Kasumi-1 (cell line): ENCODE measurements at places on chromosomes 2 and 18.

DNA sequence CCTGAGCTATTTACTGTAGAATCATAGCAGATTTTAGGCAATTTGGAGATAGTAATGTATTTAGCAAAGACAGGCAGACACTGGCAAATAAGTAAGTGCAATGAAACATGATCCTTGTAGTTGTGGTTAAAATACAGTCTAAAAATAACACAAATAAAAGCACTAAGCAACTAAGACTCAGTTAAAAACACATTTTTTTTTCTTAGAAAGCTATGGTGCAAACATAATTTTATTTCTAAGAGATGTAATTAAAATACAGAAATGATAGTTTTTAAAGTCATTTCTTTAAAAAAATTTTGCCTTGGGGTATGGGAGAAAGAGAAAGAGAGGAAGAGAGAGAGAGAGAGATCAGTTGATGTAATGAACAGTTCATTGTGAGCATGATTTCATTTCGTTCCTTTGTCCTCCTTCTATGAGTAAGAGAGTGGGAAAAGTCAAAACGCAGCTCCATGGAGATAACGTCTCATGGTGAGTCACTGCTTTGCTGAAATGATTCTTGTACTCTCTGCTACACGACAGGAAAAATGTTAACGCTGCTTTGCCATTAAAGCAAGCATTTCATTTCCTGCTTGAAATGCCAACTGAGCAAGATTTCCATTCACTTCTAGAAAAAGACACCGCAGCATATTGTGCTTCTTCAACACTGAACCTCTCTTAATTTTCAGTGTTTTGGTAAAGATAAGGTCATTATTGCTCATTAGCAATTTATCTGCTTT is 61.3 kb upstream of the PGAP1 start:
- DNase-seq = peak; percentile 89

GRCh38 chr2:105344704-105345345 is 7.5 kb downstream of the C2orf49 start:
- peak; percentile 81 for DNase-seq

GRCh38 chr18:21826641-21827302 is 86.2 kb downstream of the MIB1 start:
- no peak for DNase-seq

DNA sequence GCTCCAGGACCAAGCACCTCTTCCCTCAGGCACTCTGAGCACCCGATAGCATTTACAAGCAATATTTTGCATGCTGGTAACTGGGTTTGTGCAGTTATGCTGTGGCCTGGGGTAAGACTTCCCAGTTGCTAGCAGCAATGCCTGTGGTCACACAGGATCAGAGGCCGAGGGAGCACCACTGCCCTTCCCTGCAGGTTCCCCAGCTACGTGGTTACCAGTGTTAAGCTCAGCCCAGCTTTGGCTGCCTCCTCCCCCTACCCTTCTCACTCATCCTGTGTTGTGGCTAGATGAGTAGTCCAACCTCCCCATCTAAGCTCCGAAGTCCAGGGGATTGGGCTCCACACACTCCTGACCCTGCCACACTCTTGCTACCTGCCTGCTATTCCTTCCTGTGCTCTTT is 141.1 kb downstream of the CELF4 start:
- peak; percentile 14 for DNase-seq

DNA sequence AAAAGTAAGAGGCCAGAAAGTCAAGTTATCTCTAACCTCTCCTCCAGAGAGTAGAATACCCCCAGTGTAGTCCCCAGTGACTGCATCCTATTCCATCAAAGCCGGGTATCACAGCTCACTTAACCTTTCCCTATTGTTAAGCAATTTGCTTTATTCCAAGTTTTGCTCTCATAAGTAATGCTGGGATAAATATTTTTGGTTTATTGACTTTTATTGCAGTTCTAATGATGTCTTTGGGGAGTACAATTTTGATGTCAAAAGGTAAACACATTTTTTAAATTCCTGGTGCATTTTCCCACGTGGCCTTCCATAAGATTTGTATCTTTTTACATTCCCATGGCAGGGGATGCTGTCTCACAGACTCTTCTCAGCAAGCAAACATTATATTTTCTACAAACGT is 43.3 kb downstream of the CMPK2 start:
- DNase-seq = no peak

- peak; percentile 62 for DNase-seq
Observed at GRCh38 chr2:189363559-189363958, 77.7 kb upstream of the WDR75 start.

GRCh38 chr2:204258890-204259289 is 286.4 kb upstream of the PARD3B start:
- no peak for DNase-seq

GRCh38 chr2:129224486-129224885 is 755.0 kb upstream of the RAB6C start:
- DNase-seq = no peak

DNA sequence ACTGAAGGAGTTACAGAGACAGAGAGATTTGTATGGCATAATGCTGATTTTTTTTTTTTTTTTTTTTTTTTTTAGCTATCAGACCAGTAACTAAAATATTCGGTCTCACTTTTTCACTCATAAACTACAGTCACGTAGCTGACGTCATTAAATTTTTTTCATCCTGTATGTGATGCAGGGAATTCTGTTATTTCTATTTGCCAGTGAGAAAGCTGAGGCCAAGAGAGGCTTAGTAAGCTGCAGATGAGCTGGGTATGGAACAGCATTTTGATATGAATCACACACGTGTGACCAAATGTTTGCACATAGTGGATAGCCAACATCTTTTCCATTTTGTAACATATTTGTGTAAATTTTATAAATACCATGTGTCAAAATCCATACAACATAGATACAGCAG is 79.1 kb upstream of the EPB41L3 start:
- no peak for DNase-seq

DNA sequence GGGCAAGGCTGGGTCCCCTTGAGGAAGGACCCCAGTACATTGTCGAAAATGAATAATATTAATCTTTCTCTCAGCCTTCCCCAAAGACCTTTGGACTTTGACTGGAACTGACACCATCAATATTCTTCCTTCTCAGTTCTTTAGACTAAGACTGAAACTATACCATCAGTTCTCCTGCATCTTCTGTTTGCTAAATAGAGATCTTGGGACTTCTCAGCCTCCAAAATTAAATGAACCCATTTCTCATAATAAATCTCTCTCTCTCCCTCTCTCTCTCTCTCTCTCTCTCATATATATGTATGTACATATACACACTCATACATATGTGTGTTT is 39.7 kb upstream of the VRK2 start:
- no peak for DNase-seq

DNA sequence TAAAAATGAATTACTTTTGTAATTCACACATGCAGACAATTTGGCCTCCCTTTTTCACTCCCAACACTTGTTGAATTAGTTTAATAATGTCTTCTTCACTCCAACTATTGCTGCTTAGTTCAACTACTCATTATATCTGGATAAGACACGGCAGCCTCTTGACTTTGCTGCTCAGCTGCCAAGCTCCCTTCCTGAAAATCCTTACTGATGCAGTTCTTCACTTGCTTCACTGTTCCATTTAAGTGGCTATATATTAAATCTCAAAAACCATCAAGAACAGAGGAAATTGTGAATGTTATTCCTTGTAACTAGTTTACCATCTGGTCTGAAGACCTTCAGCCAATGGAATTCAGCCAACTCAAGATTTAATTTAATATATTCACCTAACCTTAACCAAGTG is 127.1 kb downstream of the NCOA1 start:
- DNase-seq = no peak

DNA sequence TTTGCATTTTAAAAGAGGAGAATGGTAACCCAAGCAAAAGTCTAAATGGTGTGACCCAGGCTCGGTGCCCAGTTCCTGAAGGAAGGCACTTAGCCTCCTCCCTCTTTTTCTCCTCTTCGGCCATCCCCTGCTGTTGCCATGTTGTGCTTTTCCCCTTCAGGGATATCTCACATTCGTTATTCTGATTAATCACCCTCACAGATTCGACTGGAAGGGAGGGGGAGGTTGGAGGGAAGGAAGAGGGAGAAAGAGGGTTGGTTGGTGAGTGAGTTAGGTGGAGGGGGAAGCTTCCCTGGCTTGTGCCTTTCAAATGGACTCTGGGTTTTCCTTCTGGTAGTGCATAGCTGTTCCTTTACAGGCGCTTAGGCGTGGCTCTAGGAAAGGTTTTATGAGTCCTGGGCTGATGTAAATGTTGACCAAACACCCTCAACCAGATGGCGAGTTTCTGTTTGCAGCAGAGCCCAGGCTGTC is 39.0 kb upstream of the LYPD6B start:
- no peak for DNase-seq

DNA sequence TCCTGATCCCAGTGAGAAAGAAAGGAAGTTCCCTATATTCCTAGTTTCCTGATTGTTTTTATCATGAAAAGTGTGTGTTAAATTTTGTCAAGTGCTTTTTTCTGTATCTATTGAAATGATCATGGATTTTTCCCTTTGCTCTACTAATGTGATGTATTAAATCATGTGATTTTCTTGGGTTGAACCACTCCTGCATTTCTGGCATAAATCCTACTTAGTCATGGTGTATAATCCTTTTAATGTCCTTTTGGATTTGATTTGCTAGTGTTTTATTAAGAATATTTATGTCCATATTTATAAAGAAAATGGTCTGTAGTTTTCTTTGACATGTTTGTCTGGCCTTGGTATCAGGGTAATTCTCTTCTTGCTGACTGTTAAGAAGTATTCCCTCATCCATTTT is 87.3 kb upstream of the CNGA3 start:
- DNase-seq = no peak

DNA sequence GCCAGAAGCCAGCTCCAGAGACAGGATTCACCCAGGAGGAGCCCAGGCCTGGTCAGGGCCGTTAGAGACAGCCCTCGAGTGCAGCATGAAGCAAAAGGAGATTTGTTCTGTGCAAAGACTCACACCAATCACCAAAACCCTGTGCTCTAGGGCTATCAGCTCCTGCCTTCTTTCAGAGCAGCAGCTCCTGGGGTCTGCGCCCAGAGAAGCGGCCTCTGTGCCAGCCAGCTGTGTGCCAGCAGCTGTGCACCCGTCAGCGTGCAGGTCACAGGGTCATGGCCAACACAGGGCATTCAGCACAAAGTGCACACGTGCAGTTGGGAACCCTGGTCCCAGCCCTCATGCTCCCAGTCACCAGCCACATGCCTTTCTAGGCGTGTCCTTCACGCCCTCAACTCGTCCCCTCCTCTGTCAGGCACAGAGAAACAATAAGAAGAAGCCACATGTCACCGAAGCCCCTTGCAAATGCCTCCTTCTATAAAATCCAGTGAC is 49.3 kb downstream of the ZNF516 start:
- no peak for DNase-seq

- DNase-seq = peak; percentile 55
Observed at GRCh38 chr18:24657444-24657842, 197.0 kb downstream of the HRH4 start.

- DNase-seq = no peak
Observed at GRCh38 chr2:132849118-132849517, 179.1 kb upstream of the LYPD1 start.

DNA sequence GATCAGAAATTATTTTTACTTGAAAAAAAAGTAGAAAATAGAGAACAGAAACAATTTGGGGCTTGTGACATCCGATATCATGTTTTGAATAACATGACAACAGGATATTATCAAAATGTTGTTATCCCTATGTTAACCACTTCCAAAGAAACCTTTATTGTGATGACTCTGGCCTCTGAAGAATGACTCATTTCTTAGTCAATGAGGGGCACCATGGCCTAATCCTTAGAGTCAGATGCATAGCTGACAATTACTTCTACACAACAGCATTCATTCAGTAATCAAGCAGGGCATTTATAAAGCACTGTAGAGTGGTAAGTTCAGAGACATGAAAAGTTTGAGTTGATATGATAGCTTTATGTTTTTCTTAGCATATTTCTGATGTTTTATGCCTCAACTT is 703.0 kb downstream of the RNF144A start:
- no peak for DNase-seq

DNA sequence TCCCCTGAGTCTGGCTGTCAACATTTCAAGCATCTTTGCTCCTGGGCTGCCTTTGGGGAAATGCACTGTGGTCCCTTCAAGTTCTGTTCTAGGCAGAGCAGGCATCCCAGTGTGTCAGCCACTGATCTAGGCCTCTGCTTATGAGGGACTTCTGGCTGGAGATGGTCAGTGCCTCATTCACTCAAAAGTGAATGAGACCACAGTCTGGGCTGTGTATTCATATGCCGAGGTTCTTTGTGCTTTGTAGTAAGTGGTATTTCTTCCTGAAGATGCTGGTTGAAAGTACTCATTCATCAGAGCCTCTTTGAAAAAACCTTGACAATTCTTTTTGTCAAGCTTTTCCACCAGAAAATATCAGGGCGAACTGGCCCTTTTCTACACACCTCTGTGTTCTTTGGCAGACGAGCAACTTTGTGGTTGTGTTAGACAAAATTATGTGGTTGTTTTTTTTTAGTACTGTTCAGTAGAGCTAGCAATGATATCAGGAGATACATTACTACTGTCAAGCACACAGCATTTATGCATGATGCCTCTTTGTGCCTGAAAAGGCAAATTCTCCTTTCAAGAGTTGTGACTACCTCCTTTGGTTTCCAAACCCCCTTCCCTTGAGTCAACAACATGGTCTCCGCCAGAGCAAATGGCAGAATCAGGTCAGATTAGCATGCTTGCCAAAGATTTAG is 510.9 kb upstream of the NRP2 start:
- no peak for DNase-seq

DNA sequence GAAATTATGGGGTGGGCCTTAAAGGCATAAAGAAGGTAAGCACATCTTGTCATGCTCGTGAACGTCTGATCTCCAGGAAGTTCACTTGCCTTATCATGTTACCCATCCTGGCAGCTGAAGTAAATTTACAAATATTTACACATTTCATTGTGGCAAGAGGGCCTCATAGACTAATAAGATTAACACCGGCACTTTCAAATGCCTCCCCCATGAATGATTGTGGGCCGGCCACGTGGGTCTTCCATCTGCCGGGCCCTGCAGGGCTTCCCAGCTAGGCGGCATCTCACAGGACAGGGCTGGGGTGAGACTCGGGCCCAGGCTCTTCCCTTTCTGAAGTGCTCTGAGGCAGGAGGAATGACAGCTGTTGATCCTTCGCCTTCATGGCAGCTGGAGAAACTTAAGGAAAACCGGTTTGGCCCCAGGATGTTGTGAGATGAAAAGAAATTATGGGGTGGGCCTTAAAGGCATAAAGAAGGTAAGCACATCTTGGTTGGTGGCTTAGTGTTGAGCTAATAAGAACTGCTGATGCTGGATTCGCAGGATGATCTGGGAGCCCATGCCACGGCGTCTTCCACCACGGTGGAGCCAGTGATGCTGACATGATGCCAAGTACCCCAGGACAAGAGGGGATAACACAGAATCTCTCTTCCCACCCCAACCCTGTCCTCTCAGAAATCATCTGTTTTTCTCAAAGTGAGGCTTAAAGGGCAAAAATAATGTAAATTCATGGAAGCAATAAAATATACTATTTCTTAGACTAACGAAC is 176.3 kb downstream of the SEPTIN10 start:
- no peak for DNase-seq

DNA sequence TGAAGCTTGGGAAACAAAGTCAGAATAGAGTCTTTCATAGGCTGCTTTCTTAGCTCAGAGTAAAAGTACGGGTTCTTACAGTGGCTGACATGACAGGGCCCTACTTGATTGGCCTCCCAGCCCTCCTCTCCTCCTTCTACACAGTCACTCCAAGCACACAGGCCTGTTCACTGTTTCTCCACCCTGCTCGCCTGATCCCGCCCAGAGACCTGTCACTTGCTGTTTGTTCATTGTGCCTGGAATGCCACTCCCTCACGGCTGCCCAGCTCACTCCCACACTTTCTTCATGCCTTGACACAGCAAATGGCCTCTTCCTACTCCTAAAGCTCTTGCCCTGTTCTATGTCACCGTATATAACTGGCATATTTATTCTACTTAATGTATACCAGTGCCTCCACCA is 104.8 kb downstream of the MAP4K4 start:
- no peak for DNase-seq

- DNase-seq = no peak
Observed at GRCh38 chr2:207515671-207516070, 14.1 kb upstream of the CREB1 start.
